NCI-H1436 treated with DMSO at 0.1 percent for 48 hours (cell line): ENCODE measurements at places on chromosomes 16 and 17.

DNA sequence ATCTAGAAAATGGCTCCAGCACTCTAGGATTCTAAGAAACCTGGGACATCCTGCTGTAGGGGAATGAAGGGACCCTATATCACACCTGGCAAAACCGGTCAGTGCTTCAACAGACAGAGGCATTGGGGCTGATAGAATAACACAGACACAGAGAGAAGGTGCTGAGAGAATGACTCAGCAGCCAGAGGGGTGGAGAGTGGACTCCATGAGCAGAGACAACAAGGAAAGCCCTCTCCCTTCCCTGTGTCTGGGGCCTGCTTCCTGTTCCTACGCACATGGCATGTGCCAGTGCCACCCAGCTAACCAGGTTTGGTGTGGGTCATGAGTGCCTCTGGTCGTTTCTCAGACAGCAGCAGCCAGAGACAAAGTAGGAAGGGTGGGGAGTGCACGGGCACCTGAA is 140.3 kb downstream of the CCT6B start:
- no peak for DNase-seq

DNA sequence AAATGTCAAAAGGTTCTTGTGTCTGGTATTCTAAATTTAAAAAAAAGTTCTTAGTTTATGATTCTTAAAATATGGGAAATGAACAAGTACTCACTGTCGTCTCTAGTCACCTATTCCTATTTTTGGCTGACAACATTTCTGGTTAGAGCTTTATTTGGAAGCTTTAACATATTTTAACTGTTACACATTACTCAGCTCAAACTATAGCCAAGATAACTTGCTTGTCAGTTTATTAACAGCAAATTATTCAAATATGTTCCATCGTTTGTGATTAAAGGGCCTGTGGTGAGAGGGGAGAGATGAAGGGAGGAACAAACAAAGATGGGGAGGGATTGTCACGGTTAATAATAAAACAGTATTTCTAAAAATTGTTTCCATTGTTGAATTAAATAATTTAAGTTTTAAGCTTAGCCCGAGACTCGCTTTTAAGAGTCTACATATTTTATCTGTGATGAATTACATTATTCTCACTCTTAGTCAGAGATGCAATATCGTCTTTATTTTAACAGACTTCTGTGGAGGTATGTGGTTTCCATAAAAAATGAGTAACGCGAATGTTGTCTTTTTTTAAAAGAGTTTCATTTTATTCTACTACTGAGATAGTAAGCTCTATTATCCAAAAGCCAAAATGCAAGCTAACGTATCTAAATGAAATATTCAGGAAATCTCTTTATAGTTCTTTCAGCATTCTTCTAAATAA is 321.9 kb upstream of the PMFBP1 start:
- DNase-seq = no peak

DNA sequence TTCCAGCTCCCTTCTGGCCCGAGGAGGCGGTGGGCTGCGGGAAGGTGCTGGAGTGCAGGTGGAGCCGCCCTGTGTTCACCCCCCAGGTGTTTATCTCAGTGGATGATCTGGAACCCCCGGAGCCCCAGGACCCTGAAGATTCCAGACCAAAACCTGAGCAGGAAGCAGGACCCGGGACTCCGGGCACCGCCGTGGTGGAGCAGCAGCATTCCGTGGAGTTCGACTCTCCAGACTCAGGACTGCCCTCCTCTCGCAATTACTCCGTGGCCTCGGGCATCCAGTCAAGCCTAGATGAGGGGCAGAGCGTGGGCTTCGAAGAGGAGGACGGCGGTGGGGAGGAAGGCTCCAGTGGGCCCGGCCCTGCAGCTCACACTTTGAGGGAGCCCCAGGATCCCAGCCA is 25.5 kb downstream of the MNT start:
- DNase-seq = no peak

GRCh38 chr16:77569406-77569805 is 134.6 kb upstream of the ADAMTS18 start:
- no peak for DNase-seq

DNA sequence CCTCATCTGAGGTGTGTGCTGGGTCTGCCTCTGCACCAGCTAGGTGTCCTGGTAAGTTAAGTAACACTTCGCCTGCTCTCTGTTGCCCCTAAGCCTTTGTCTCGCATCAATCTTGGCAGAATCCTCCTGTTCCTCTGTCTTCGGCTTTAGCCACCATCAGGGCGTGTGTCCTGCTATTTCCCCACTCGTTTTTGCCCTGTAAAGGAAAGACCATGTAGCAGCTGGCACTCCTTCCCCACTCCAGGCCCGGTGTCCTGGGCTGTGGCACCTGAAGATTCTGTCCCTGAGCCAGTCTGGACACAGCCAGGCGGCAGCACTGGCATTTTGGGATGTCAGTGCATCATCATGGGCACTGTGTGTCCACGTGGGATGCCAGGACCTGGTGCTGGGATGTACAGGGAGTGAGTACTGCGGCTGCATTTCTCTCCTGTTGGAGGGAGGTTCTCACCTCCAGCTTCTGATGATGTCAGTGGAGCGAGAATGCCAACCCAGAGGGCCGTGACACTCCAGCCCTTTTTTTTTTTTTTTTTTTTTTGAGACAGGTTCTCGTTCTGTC is 26.2 kb upstream of the FOXK2 start:
- DNase-seq = no peak

GRCh38 chr17:17681744-17682292 is 560 bp downstream of the RAI1 start:
- DNase-seq = no peak

- no peak for DNase-seq
These were observed 579 bp upstream of the CYBA start for GRCh38 chr16:88651276-88651988.

- no peak for DNase-seq
These were observed 65.7 kb downstream of the MPRIP start for GRCh38 chr17:17107891-17108431.

DNA sequence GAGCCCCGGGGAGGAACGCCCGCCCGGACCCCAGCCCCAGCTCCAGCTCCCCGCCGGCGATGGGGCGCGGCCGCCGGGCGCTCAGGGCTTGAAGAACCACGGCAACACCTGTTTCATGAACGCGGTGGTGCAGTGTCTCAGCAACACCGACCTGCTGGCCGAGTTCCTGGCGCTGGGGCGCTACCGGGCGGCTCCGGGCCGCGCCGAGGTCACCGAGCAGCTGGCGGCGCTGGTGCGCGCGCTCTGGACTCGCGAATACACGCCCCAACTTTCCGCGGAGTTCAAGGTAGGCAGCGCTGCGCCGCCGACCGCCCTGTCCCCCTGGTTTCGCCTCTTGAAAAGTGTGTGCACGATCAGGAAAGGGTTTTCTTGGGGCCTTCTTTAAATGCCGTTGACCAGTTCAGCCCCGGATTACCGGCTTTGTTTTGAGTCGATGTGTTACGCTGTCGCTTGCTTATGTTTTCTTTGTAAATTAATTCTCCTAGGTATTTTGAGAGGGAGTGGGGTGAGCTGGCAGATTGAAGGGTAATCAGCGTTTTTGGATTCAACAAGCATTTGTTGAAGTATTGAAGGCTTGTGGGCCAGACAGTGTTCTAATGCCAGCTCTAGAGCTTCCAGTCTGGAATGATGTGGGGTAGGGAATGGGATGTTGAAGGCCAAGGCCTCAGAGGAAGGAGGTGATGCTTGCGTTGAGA is 681 bp downstream of the USP43 start:
- DNase-seq = no peak

DNA sequence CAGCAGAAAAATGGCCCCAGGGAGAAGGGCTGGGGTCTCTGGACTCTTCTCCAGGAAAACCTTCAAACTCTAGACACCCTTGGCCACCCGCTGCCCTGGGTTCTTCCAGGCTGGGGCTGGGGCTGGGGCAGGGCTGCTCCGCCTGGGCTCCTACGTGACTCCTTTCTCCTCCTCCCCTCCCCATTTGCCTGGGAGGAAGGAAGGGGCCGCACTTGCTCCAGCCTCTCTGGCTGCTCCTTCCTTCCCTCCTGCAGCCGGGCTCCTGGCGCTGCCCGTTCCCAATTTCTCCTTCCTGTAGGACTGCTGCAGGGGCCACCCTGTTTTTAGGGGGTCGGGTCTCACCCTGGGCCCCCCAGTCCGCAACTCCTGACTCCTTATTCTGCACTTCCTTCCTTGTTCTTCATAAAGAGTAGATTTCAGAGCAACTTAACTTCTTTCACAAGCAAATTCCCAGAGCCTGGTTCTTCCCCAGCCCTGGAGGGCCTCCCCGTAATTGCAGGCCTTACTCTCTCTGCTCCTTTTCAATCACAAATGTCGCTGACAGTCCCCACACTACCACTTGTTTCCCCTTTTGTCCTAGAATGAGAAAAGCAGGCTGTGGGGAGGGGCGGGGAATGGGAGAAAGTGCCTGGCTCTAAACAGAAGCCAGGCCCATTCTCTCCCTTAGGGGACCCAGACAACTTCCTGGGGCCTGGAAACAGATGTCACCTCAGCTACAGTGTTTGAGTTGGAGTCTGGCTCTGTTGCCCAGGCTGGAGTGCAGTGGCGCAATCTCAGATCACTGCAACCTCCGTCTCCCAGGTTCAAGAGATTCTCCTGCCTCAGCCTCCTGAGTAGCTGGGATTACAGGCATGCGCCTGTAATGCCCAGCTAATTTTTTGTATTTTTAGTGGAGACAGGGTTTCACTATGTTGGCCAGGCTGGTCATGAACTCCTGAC is 137.8 kb downstream of the ENGASE start:
- DNase-seq = no peak

GRCh38 chr16:90022209-90023077 is 3.2 kb upstream of the DBNDD1 start:
- peak; percentile 64 for DNase-seq

DNA sequence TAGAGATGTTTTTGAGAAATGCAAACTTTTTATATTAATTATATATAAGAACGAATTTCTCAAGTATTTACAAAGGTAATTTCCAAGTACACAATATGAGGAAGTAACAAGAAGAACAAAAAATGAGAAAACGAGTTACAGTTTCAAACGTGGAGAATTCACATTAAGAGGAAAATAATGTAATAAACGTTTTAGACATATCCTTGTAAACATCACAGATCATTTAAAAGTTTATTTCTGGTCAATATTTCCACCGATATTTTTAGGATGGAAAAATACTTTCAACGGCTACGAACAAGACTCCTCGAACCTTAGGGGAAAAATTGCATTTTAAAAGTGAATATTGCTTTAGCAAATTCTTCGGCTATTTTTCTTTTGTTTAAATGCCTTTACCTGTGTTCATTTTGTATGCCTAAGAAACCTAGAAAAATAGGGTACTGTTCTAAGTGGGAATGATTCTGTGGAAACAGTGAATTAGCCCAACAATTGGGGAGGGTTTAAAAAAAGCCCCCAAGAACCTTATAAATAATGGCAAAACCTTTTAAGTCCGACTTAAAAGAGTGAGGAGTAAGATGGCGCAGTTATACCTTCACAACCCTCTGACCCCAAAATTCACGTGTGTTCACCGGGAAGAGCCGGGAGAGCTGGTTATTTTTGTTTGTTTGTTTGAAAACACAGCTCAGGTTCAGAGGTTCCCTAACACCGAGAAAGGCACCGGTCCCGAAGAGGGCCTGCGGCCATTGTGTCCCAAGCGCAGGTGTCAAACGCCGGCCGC is 3.3 kb downstream of the HNF1B start:
- DNase-seq = no peak

- no peak for DNase-seq
These were observed 286.7 kb upstream of the CDH5 start for GRCh38 chr16:66079671-66080334.

DNA sequence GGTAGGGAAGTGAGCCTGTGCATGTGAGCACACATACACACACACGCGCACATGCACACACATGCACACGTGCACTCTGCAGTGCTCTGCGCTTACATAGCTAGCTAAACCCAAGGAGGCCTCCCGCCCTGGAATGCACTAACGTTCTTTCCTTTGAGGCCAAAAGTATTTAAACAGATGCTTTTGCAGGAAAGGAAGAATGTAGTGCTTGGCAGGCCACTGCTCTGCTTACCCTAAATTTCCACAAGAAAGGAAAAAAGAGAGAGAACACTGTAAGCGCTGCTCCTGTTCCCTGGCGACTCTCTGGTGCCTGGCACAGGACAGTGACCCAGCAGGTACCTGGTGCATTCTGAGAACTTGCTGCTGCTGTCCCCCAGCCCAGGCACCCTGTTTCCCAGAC is 31.3 kb upstream of the MRPS23 start:
- no peak for DNase-seq

- no peak for DNase-seq
These were observed 15.7 kb upstream of the XYLT2 start for GRCh38 chr17:50330151-50330775.

GRCh38 chr16:8961811-8962390 is 1.8 kb downstream of the USP7 start:
- DNase-seq = no peak

DNA sequence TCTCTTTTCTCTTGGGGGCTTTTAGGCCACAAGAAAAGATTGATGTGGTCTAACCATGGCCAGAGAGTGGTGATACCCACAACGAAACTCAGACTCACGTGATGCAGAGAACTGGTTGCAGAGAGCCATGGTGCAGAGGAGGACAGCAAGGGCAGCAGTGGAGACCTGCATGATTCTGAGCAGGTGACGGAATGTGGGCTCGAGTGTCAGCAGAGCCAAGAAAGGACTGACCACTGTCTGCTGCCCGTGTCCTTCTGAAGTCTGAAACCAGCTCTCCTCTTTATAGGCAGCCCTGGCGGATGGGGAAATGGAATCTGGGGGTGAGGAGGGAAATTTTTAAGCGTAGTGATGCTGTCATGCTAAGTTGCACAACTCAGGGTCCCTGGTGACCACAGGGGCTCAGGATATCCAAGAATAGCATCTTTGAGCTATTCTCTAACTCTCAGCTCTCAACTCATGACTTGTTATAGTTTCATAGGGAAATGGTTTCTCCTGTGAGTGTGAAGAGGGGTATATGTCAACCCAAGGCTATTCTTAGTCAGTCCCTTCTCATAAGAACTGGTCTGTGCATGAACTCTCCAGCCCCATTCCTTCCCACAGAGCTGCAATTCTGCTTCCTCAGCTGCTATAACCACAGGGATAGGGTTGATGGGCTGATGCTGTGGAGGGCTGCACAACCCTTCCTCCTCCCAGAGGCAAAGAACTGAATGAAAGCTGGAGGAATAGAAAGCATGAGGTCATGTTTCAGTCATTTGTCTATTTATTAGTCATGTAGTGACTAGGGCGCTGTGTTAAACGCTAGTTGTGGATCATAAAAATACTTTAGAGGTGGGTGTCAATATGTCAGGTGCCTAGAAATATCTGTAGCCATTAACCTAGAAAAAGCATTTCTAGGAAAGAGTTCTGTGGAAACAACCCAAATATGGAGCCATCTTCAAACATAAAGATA is at the start of gene CCL3:
Gene CCL3, minus strand, starts transcription at position 256 of the 949 bp plus-strand sequence. Its CDS starts 85 bp downstream, at position 171.
- no peak for DNase-seq

- no peak for DNase-seq
These were observed 94.8 kb upstream of the DNAH17 start for GRCh38 chr17:78672005-78672404.
